ENCODE measurements at places on chromosomes 2 and 18.

DNA sequence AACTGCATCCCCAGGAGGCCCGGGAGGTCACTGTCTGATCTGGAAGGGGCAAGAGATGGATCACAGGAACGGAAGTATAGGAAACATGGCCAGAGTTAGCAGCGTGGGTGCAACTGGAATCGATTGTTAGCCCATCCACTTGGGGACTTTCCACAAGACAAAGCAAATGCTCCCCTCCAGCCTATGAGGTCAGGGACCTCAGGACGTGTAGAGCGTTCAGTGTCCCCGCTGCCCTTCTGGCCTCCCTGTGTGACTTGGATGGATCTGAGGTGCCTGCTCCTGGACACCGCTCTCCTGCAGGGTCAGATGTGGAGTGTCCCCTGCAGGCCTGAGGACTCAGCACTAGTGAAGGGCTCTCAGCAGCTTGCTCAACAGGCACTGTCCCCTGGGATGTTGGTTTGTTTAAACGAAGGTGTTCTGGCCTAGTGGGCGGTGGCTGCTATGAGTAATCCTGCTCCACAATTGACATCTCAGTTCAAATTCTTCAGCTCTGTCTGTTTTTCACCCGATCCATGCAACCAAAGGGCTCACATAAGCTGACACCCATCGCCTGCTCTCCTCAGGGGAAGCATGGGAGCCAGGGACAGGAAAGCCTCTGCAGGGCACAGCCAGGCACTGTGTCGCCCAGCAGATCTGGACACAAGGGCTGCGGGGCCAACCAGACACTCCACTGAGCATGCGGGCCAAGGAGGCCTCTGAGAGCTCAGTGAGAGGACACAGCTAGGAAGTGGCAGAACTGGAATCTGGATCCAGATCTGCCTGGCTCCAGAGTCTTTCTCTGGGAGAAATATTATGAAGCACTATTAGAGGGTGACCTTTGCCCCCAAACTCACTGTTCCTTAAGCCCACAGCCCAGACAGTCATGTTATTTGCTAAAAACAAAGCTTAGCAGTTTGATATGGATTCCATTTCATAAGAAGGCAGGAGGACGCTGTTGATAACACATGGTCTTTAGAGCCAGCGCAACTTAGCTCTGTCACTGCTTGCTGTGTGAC, 78.5 kb downstream of the RHOB start:
- DNase-seq = peak; percentile 46

DNA sequence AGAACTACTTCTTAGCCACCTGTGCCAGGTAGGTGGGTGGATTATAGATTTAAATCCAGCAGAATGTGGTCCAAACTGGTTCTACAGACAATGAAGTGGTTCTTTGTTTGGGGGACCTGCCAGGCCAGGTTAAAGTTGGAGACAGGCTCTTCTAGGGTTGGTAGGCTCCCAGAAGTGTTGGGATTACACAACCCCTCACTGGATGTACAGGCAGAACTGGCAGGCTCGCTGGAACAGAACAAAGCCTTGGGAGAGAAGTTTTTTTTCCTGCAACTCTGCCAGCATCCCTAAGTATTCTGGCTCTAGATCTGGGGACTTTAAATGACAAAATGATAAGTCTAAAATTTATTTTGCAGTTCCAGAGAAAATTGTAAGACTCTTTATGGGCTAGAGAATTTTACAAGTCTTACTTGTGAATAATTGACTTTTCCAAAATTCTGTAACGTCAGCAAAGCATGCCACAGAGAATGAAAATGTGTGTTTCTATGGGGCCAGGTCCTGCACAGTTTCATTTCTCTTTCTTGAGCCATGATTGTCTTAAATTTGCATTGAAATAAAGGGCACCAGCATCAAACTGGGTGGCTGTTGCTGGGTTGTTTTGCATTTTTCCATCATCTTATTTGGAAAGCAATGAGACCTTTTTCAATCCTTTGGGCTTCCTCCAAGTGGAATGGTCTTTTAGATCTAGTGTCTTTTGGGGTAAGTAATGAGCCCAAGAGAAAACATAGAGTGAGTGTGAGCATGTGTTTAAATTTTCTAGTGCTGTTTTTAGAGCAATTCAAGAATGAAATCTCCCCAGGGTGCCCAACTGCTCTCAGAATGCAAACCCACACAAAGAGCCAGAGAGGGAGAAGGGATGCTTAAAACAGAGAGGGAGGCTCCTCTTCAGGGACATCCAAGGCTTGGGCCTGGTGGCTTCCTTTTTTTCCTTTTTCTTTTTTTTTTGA, 32.4 kb upstream of the ATL2 start:
- no peak for DNase-seq

DNA sequence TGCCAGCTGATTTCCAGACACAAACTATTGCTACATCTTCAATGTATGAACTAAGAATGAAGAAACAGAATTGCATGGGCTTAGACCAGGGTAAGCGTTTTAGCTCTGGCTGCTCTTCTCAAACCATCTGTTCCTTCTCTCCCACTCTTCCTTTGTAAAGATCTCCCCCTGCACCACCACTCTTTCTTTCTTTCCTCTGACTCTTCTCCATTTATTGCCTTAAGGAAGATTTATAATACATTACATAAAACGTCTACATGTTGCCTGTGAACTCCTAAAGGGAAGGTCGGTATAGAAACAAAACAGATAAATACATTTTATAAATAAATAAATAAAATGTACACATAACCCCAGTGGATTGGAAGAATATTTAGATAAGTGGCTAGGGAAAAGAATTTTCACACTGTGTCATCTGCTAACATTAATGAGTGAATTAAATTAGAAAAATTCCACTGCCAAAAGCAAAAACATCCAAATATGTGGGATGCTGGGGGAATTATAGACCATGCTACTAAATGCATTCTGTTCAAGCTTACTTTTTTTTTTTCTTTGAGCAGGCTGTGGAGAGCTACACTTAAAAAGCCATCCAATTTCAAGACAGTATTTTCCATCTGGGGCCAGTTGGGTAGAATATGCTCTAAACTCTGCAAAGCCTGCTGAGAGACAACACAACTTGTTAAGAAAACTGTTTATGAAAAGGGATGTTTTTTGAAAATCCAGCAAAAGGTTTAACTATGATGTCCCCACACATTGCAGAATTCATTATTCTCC, 41.5 kb downstream of the NCKAP5 start:
- no peak for DNase-seq

DNA sequence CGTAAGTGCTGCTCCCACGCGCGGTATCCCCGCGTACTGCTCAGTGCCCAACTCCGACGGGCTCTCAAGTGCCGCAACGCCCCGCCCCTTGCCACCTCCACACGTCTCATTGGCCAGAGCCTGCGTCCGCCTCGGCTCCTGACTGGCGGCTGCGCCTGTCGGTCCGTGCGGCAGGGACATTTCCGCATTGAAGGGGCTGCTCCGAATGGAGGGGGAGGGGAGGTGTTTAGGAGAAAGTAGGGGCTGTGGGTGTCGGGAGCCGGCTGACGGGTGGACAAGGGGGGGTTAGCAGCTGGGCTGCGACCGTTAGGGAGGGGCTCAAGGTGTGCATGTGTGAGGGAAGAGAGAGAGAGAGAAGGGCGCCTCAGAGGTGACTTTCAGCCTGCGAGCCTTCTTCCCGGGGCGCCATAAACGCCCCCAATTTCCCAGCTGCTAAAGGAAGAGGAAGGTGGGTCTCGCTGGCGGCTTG, 877 bp upstream of the UGP2 start:
- DNase-seq = peak; percentile 93

DNA sequence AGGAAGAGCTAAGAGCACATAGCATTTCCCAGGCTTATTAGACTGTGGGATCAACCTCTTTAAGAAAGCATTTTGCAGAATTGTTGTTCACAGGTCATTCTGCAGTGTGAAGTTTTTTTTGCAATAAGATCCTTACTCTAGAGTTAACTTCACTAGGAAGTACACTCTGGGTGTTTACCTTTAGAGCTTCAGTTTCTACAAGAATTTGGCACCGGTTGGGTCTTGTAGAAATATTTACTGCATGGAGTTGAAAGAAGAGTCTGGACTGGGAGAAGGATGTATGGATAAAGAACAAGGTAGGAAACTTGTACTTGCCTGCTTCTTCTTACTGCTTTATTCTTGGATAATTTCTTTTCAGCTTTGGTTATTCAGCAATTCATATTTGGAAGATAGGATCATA, 944.9 kb upstream of the GYPC start:
- no peak for DNase-seq

- DNase-seq = no peak
These were observed 79.3 kb upstream of the GLI2 start for GRCh38 chr2:120656273-120656950.

DNA sequence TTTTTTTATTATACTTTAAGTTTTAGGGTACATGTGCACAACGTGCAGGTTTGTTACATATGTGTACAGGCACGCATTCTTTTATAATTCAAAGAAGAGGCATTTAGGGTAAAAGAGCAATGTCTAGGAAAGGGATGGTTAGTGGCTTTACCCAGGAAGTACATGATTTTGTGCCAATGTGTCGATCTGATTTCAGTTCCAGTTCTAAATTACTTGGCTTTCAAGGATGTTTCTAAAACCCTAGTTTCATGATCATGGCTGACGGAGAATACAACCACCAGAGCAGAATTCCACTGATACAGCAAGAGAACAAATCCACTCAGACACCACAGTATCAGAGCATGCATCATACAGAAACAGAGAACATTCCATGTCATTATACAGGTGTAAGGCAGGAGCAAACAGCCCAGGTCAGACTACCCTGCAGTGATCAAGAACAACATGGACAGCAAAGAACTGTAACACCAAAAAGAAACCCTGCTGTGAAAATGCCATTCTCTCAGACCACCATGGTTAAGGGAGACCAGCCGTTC, 116.7 kb upstream of the STK17B start:
- DNase-seq = no peak
